Stimulated activated naive B cell treated with anti-CD40 and anti-IgM and Interleukin-4, amounts not matched to agents 10 μg/mL and 1 μg/mL and 100 μg/mL, for 72 hours (primary cell): ENCODE measurements at places on chromosomes 5 and 9.
A peak's percentile ranks its signal among the peaks of the same experiment; 100 is the strongest.

DNA sequence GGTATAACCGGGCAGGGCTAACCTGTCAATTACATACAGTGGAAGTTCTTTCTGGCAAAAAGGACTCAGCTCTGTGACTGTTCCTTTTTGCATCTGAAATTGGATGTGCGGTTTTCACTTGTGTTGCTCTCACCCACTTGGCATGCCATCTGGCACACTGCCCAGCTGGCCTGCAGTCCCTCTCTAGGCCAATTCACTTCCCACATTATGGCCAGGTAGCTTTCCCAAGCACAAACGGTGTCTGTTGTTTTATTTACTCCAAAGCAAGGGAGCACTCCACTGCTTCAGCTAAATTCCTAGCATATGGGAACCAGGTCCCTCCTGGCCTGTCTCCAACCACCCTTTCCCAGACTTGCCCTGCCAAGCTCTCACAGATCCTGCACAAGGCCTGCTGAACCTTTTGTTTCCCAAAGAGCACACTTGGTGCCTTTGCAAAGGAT is 132.5 kb downstream of the SEMA6A start:
- DNase-seq = no peak

GRCh38 chr5:31898036-31898632 is 259.2 kb downstream of the PDZD2 start:
- no peak for DNase-seq

GRCh38 chr5:573976-574375 is 38.2 kb upstream of the CEP72 start:
- DNase-seq = no peak

DNA sequence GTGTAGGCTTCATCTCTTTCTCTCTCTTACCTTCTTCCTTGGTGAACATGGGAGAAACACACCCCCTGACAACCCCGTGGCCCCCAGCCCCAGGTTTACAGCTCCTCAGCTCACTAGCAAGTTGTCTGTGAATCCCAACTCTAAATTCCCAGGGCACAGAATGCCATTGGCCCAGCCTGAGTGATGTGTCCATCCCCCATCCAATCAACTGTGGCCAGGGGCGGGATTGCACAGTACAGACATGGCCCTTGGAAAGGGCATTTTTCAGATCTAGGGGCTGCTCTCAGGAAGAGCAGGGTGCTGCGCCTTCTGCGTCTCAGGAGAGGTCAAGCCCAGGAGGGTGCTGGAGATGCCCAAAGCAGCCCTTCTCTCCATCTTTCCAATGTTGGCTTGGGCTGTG is 48.2 kb upstream of the ASS1 start:
- no peak for DNase-seq

DNA sequence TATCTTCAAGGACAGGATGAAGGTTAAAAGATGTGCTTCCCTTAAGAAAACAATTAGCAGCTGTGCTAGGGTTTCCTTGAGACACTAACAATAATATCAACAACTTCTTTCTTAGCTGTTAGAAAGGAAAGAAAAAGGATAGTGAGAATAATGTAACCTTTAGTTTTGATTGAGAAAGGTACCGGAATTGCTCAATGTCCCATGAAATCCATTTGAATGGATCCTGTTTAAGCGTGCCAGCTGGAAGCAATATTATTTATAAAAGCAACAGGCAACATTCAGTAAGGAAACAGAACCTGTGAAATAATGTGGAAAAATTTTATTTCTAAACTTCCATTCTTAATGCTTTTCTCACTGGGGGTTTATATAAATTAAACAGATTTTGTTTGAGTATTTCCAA is 120.9 kb downstream of the CCDC192 start:
- no peak for DNase-seq

GRCh38 chr9:110842169-110842568 is 173.6 kb downstream of the MUSK start:
- DNase-seq = no peak

DNA sequence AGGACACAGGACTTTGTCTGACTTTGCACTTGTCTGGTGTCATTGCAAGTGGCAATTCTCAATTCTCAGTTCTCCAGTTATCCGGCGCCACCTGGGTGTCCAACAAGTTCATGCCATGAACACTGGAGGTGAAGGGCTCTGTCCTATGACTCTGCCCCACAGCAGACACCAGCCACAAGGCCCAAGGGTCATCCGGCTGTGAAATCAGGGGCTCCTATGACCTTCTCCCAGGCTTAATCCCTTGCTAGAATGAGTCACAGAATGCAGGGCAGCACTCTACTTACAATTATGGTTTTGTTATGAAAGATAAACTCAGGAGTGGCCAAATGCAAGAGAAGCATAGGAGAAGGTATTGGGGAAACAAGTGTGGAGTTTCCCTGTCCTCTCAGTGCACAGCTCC is 392.0 kb downstream of the GADD45G start:
- no peak for DNase-seq

- DNase-seq = no peak
These were observed 143.3 kb upstream of the ADAMTSL1 start for GRCh38 chr9:18330401-18331309.

GRCh38 chr5:1514027-1514818 is 9.5 kb downstream of the LPCAT1 start:
- DNase-seq = no peak

DNA sequence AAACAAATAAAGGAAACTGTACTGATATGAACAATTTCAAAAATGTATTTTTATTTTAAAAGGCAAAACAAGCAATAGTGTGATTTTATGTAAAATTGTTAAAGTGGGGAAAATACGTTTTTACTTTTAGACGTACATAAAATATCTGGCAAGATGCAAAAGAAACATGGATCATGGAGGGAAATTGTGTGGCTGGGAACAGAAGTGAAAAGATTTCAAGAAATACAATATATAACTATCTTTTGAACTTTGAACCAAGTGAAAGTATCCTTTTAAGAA is 1.5 kb upstream of the ZNF367 start:
- DNase-seq = no peak

DNA sequence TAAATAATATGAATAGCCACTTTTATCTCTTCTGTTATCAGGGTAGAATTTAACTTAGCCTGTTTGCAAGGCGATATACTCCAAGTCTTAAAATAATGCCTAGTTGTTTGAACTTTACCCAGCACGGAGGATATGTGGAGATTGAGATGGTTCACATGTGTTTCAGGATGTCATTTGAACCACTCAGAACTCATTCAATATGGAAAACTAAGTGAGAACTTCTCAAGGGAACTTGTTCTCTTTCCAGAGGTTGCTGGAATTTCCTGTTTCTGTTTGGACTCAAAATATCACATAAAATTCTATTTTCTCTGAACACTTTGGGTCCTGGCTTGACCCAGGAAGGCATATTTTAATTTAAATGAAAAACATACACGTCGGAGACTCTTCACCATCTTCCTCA is 139.1 kb upstream of the MYO10 start:
- DNase-seq = no peak

DNA sequence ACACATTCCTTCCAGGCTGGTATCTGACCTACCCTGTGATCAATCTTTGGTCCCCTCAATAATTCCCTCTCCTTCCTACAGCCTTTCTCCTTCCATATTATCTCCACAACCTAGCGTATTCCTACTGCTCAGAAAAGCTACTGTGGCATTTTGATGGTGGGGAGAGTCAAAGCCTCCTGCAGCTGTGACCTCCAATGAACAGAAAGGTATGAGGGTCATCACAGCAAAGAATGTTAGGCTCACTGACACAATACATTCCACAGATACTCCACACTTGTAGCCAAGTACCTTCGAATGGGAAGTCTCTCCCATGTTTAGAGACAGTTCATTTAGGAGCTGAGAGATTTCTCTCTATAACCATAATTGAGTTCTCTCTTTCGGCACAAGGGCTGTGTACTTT is 5.9 kb downstream of the FBN2 start:
- no peak for DNase-seq

DNA sequence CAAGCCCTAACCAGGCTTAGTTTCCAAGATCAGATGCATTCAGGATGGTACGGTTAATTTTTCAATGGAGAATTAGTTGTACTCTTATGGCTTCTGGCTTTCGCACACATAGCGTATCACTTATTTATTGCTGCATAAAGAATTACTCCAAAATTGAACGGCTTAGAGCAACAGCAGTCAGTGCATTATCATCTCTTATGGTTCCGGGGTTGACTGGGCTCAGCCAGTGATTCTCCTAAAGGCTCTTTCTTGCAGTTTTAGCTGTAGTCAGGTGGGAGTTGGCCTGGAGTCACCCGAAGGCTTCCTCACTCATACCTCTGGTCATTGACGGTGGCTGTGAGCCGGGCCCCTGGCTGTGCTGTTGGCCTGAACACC is 595 bp upstream of the GRHPR start:
- no peak for DNase-seq

- no peak for DNase-seq
These were observed 17.7 kb downstream of the RALGDS start for GRCh38 chr9:133103183-133103986.

DNA sequence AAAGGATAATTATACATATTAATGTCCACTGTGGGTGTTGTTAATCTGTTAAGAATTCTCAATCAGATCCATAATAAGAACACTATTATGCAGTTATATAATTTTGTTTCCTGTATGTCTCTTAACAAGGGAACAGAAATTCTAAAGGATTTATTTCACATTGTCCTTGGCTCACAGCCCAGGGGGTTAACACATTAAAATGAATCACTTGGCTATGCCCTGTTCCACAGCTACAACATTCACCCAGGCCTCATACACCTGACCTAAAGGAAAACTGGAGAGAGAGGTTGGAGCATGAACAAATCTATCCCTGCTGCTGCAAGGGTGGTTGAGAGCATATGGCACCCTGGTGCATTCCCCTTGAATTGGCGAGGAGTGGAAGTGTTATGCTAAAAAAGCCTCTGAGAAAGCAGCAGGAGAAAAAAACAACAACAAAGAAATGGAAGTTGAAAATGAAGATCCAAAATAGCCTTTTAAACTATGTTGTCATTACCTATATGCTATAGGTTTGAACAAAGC is 116.0 kb downstream of the KCNN2 start:
- no peak for DNase-seq

- DNase-seq = peak; percentile 41
These were observed 2.1 kb upstream of the RFESD start for GRCh38 chr5:95644351-95645042.

- no peak for DNase-seq
These were observed 29.6 kb downstream of the SPRY4 start for GRCh38 chr5:142295084-142295758.
